Adipose tissue (tissue), 3 donors: ENCODE measurements at places on chromosomes 1 and 21. TPM values are rescaled to one million over a fixed set of nuclear protein-coding genes. Genes with fewer than 3 reads are reported as not detected.

The CLCA1 gene
- polyA plus RNA-seq = 0.06 TPM

The INKA2 gene
- 4.3 TPM for polyA plus RNA-seq

The TFF1 gene
- polyA plus RNA-seq = 2.9 TPM

The IGSF21 gene
- 0.46 TPM for polyA plus RNA-seq

The FAM110D gene
- polyA plus RNA-seq = 13.3 TPM
